Calu3 (cell line): ENCODE measurements at places on chromosomes 13 and 19. TPM values are rescaled to one million over a fixed set of nuclear protein-coding genes. Genes with fewer than 3 reads are reported as not detected.
A peak's percentile ranks its signal among the peaks of the same experiment; 100 is the strongest.

COL5A3 gene
- 0.26 and 0.49 TPM in 2 replicates for total RNA-seq

DNA sequence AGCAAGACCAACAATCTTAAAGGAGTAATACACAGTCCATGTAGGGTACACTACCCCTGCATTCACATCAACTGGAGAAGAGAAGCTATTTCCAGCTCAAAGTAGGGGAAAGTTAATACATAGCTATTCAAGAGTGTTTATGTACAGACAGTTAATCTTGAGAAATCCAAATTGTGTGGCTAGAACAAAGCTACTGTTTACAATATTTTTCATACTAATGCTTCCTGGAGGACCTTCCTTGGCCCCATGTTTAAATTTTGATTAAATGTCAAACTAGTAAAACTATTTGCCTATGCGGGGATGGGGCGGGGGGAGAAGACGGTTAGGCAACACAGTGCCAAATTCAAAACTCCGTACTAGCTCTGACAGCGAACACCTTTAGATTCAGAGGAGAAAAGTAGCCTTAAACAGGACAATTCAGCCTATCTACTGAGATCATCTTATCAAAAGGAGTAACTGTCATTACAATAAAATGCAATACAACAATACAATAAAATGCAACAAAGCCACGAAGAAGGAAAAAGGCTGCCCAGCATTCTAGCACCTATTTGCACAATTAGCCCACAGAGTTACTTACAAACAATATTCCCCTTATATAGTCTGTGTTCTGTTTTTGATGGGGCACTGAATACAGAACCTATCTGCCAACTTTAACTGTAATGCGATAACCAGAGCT lies 29.1 kb downstream of the BRD4 start:
- DNase-seq: no peak
- H3K36me3 ChIP-seq: peaks cover 11% of the 10 kb centered on the region
- H3K27ac ChIP-seq: peak overlapping the region; percentile 27
- peaks cover 38% of the 10 kb centered on the region for H3K4me1 ChIP-seq
- H3K27me3 ChIP-seq: no peaks in the 10 kb centered on the region

ZNF443 gene
- total RNA-seq: 7.5 and 8.6 TPM in 2 replicates

- H3K4me3 ChIP-seq: no peak overlapping the region
- H3K27ac ChIP-seq: no peak overlapping the region
- H3K4me1 ChIP-seq: no peaks in the 10 kb centered on the region
Measured at GRCh38 chr13:54965881-54966280, 1937.3 kb downstream of the OLFM4 start.

DNA sequence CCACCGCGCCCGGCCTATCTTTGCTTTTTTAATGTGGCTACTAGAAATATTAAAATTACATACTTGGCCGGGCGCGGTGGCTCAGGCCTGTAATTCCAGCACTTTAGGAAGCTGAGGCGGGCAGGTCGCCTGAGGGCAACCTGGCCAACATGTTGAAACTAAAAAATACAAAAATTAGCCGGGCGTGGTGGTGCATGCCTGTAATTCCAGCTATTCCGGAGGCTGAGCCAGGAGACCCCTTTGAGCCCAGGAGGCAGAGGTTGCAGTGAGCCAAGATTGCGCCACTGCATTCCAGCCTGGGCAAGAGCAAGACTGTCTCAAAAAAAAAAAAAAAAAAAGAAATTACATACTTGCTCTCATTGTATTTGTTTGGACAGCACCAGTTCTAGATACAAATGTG lies 34.8 kb upstream of the DPRX start:
- H3K27ac ChIP-seq: no peak overlapping the region
- H3K4me1 ChIP-seq: no peaks in the 10 kb centered on the region
- no peak overlapping the region for H3K4me3 ChIP-seq
- no peaks in the 10 kb centered on the region for H3K27me3 ChIP-seq
- no peaks in the 10 kb centered on the region for H3K36me3 ChIP-seq

SHISA7 gene
- total RNA-seq: not detected in 2 replicates

CYP2A6 gene
- not detected in 2 replicates for total RNA-seq

ZNF587B gene
- 31.1 and 31.6 TPM in 2 replicates for total RNA-seq

- no peak overlapping the region for H3K4me3 ChIP-seq
- H3K27ac ChIP-seq: no peak overlapping the region
- DNase-seq: no peak
- H3K36me3 ChIP-seq: no peaks in the 10 kb centered on the region
- no peaks in the 10 kb centered on the region for H3K27me3 ChIP-seq
Measured at GRCh38 chr13:112346173-112346898, 29.8 kb upstream of the SPACA7 start.

DNA sequence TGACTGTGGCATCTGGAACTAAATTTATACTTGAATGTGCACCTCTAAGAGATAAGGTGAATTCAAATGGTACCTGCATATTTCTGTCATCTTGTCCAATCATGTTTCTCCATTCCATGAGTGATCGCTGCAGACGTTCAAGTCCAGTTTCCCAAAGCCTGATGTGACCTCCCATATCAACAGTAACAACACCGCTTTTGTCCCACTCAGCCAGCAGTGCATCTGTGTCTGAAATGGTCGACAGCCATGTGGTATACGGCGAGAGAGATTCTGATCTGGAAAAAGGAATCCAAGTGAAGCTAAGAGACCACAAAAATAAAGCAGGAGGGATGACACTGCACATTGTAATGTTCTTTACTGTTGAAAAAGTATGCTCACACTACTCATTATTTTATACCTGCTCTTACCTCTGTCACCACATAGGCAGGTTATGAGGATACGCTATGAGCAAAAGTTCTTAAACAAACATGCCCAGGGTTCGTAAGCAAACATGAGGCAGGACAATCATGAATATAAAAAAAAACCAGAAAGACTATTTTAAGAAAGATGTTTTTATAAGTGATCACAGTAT lies 213.6 kb downstream of the RGCC start:
- H3K36me3 ChIP-seq: no peaks in the 10 kb centered on the region
- H3K27me3 ChIP-seq: no peaks in the 10 kb centered on the region
- no peak overlapping the region for H3K4me3 ChIP-seq

- H3K36me3 ChIP-seq: peaks cover 26% of the 10 kb centered on the region
- peaks cover 32% of the 10 kb centered on the region for H3K27me3 ChIP-seq
- H3K4me3 ChIP-seq: peak overlapping the region; percentile 64
- H3K4me1 ChIP-seq: no peaks in the 10 kb centered on the region
- DNase-seq: peak; percentile 74
Measured at GRCh38 chr19:4556597-4557127, 2.8 kb downstream of the SEMA6B start.

IL12RB1 gene
- total RNA-seq: not detected in 2 replicates

GRCh38 chr19:3033595-3034405 lies 4.7 kb upstream of the TLE2 start:
- peaks cover 25% of the 10 kb centered on the region for H3K36me3 ChIP-seq
- H3K27ac ChIP-seq: no peak overlapping the region
- H3K4me3 ChIP-seq: no peak overlapping the region
- peaks cover 57% of the 10 kb centered on the region for H3K27me3 ChIP-seq
- DNase-seq: no peak

GRCh38 chr13:26596458-26596857 lies 39.0 kb downstream of the WASF3 start:
- H3K4me3 ChIP-seq: no peak overlapping the region
- H3K27me3 ChIP-seq: no peaks in the 10 kb centered on the region
- H3K36me3 ChIP-seq: no peaks in the 10 kb centered on the region
- H3K4me1 ChIP-seq: no peaks in the 10 kb centered on the region
- DNase-seq: no peak

PPM1N gene
- total RNA-seq: 5.0 and 6.8 TPM in 2 replicates

DNA sequence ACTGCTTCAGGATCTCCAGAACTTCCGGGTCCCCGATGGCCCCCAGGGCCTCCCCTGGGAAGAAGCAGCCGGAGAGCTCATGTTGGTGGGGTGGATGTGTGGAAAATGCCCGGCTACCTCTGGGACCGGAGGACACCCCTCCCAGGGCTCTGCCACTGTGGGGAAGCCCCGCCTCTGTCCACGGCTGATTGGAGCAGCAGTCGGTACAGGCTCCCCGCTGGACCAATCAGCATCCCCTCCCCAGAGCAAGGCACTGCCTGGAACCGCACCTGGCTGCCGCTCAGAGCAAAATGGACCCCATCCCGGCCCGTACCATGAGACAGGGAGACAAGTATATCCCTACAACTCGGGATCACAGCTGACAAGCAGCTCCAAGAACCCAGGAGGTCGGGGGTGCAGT lies 6.4 kb downstream of the DOHH start:
- H3K36me3 ChIP-seq: peaks cover 24% of the 10 kb centered on the region
- H3K27me3 ChIP-seq: no peaks in the 10 kb centered on the region
- no peak for DNase-seq
- no peak overlapping the region for H3K27ac ChIP-seq
- no peaks in the 10 kb centered on the region for H3K4me1 ChIP-seq

DNA sequence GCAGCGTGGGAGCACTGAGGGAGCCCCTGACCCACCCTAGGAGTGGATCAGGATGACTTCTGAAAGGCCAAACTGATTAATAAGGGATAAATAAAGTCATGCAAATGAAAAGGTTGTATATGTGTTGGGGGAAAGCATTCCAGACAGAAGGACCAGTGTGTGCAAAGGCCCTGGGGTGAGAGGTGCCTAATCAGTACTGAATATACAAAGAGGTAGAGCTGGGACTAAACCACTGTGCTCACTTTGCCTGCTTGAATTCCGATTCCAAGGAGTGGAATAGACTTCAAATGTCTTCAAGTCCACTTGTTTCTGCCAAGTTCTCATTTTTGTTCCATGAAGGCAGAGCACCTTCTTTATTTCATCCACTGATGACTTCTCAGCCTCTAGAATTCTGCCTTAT lies 32.6 kb upstream of the ADGRE1 start:
- peaks cover 12% of the 10 kb centered on the region for H3K4me1 ChIP-seq
- no peak for DNase-seq
- H3K36me3 ChIP-seq: no peaks in the 10 kb centered on the region
- H3K27ac ChIP-seq: no peak overlapping the region
- no peak overlapping the region for H3K4me3 ChIP-seq

TMEM86B gene
- total RNA-seq: 14.3 and 14.7 TPM in 2 replicates

SIGLEC12 gene
- total RNA-seq: not detected in 2 replicates

DNA sequence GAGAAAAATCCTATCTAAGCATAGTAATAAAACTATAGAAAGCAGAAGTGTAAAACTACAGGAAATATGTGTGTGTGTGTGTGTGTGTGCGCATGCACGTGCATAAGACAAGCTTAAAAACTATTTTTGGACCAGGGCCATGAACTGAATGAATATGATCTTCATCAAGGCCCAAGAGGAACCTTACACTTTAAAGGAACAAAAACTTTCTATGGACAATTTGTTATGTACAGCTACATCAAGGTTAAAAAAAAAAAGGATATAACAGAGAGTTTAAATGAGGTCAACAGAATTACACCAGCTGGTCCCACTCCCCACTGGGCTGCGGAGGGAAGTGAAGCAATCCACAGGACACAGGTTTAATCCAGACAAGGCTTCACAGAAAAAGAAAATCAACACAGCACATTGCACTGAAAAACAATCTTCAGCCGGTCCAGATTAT lies 151.1 kb downstream of the LHFPL6 start:
- H3K36me3 ChIP-seq: no peaks in the 10 kb centered on the region
- H3K27me3 ChIP-seq: peaks cover 23% of the 10 kb centered on the region
- no peaks in the 10 kb centered on the region for H3K4me1 ChIP-seq
- no peak for DNase-seq
- no peak overlapping the region for H3K27ac ChIP-seq
- H3K4me3 ChIP-seq: no peak overlapping the region

TNFSF11 gene
- 0.26 TPM in 1 of 2 replicates, not detected in the other for total RNA-seq

LGALS14 gene
- not detected in 2 replicates for total RNA-seq

ZIC2 gene
- total RNA-seq: 3.5 and 3.6 TPM in 2 replicates

- H3K27ac ChIP-seq: no peak overlapping the region
- H3K4me1 ChIP-seq: no peaks in the 10 kb centered on the region
- H3K36me3 ChIP-seq: no peaks in the 10 kb centered on the region
- DNase-seq: no peak
- H3K27me3 ChIP-seq: no peaks in the 10 kb centered on the region
Measured at GRCh38 chr13:60756306-60756705, 359.3 kb downstream of the TDRD3 start.

LILRB1 gene
- not detected in 2 replicates for total RNA-seq

DNA sequence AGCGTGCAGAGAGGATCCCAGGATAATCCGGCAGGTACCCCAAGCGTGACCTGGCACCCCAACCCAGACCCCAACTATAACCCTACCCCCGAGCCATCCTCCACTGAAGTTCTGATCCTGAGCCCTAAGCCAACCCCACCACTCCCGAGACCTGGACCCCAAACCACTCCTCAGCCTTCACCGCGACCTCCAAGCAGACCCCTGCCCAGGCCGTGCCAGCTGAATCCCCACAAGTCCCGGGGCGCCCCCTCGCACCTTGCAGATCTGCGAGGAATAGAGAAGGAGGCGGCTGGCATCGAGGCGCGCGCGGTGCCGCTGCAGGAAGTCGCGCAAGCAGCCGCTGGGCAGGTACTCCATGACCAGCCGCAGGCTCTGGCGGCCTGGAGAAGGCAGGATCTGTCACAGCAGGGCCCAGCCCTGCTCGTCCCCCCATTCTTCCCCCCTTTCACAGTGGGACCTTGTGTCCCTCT lies 10.1 kb upstream of the INSL3 start:
- H3K27ac ChIP-seq: no peak overlapping the region
- H3K4me3 ChIP-seq: no peak overlapping the region
- no peaks in the 10 kb centered on the region for H3K36me3 ChIP-seq

ZNF442 gene
- total RNA-seq: 1.3 and 1.4 TPM in 2 replicates
